Airway epithelial cell (primary cell): ENCODE measurements at places on chromosomes 13 and 19. TPM values are rescaled to one million over a fixed set of nuclear protein-coding genes. Genes with fewer than 3 reads are reported as not detected.

ZNF69 gene
- 0.63 and 1.1 TPM in 2 replicates for total RNA-seq

PPP6R1 gene
- total RNA-seq, result 38.7 and 50.4 TPM in 2 replicates

NCAN gene
- not detected in 2 replicates for total RNA-seq

PLK5 gene
- total RNA-seq, result 0.05 TPM in 1 of 2 replicates, not detected in the other

CLDN10 gene
- total RNA-seq, result 0.78 and 1.7 TPM in 2 replicates

MBD3L2 gene
- total RNA-seq, result not detected in 2 replicates

CPB2 gene
- not detected in 2 replicates for total RNA-seq

NTF4 gene
- 5.6 and 6.5 TPM in 2 replicates for total RNA-seq

IGSF23 gene
- total RNA-seq, result not detected in 2 replicates

CYP4F3 gene
- total RNA-seq, result 1.9 and 2.1 TPM in 2 replicates

ZNF728 gene
- not detected in 2 replicates for total RNA-seq

FXYD1 gene
- total RNA-seq, result not detected in 2 replicates

SBK2 gene
- total RNA-seq, result not detected in 2 replicates

ZNF382 gene
- total RNA-seq, result 0.19 and 0.78 TPM in 2 replicates

ARL11 gene
- 0.07 TPM in 1 of 2 replicates, not detected in the other for total RNA-seq

FAM83E gene
- 2.0 and 6.7 TPM in 2 replicates for total RNA-seq

CD37 gene
- not detected in 2 replicates for total RNA-seq

MEIOSIN gene
- total RNA-seq, result not detected in 2 replicates

ADPRHL1 gene
- under 0.01 and 0.21 TPM in 2 replicates for total RNA-seq
